ENCODE measurements at places on chromosomes 2 and 18.

DNA sequence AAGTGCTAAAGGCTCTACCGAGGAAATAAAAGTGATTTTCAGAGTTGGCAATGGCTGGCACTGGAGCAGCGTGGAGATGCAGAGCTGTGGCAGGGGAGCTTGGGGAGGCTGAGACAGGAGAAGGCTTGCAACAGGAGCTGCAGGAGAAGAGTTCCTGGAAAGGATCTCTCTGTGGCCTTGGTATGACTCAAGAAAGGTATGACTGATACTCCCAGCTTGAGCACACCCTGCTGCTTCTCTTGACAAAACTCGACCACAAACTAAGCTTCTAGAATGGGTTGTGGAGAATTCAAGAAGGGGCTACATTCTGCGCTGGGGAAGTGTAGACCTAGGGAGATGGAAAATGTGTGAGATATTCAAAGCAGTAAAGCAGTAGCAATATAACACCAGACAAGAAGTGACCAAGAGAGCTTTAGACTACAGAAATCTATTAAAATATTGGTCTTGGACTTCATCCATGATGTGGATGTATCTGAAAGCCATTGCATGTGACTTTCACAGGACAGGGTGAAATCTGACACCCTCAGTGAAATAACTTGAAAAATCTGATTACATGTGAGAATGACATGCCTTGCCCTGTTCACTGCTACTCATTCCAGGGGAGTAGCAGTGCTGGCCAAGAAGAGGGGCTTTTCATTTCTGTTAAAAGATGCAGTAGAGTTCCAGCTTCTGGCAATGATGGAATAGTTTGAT, 41.5 kb downstream of the SUCLG1 start:
- peak; percentile 68 for DNase-seq

- DNase-seq = no peak
Measured at GRCh38 chr2:219515874-219516629, 1.8 kb downstream of the ASIC4 start.

DNA sequence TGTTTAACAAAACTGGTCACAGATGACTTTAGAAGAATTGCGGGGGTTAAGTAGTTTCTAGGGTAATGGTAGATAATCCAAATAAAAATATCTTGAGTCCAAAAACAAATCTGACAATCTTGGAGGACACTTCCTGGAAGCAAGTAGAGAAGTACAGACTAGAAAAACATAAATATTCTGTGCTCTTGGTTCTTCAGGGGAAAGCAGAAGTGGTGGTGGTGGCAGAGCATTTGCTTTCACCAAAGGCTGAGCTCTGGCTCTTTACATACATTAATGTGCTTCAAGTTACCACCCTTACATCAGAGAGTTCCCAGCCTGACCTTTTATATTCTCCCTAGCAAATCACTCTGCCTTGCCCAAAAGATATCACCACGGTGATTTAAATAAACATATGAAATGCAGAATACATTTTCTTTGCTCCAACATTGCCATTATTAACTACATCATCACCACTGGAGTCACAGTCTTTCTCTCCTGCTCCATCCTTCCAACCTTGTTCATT, 15.3 kb downstream of the PDE11A start:
- DNase-seq = no peak

- no peak for DNase-seq
Measured at GRCh38 chr2:58856100-58856499, 615.0 kb upstream of the FANCL start.

GRCh38 chr2:85656468-85656867, 11.5 kb downstream of the SFTPB start:
- no peak for DNase-seq
